ENCODE measurements at places on chromosomes 12 and 14.
A peak's percentile ranks its signal among the peaks of the same experiment; 100 is the strongest.

DNA sequence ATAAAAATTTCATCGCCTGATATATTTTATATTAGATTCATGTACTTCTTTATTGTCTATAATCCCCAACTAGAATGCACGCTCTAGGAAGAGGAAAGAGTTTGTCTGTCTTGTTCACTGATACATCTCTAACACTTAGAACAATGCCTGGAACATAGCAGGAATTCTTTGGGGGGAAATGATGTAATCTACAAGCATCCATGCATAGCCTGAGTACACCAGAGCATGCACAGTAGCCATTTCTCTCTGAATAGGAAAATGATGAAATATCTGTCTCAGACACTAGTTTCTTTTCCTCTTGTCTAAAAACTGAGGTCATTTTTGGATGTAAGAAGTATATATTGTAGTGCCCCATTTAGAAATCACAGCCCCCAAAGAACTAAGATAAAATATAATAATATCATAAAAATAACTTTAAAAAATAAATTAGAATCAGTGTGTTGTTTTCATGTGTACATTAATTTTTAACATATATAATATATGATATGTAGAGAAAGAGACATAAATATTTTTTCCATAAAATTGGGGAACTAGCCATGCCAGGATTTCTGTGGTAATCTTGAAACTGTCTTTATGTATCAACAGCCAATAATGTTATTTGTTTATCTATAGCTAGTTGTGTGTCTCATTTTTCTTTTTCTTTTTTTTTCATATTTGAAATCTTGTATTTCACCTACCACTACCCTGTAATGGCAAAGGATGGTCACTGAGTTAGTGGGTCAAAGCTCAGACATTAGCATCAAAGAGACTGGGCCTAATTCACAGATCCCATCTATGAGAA, 155.6 kb upstream of the TMCC3 start:
- peak; percentile 68 for DNase-seq

- DNase-seq = no peak
Measured at GRCh38 chr14:75322746-75323145, 44.1 kb downstream of the FOS start.

DNA sequence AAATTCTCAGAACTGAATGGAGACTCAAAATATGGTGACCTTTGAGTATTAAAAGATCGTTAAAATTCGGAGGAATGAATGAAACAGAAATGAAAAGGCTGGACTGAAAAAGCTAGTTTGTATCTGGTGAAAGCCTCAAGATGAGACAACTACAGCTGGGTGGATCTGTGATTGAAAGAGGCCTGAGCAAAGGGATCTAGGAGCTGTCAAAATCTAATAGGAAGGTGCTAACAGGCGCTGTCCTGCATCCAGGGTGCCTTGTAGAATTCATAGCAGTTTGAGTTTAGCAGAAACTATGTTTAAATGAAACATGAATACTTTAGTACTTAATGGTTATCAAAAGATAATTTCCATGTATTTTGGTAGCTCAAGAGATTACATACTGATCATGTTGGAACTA, 2.3 kb downstream of the YY1 start:
- DNase-seq = peak; percentile 15

DNA sequence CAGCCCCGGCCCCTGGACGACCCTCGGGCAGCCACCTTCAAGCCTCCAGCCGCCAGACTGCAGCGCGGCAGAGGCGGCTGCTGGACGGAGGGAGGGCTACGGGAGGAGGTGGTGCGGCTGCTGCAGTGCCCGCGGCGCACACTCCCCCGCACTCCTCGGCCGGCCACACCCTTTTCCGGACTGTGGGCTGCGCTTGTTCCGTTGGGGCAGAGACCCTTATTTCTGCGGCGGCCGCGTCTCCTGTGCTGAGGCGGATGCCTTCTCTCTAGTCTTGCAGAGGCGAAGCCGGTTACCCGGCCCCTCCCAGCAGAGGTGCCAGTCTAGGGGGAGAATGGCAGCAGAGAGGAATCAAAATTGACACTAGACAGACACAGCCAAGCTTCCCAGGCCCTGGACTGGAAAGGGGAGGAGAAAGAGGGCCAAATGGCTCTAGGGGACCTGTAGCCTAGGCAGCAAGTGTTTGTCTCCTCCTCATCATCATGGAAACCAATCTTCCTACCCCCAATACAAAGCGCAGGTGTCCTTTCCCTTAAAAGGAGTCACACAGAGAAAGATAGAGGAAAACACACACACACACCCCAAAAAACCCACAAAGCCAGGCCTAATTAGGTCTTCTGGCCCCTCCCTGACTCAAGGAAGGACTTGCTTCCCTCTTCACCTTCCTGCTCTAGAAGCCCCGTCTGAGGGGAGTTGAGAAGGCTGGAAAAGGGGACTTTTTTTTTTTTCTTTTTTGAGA, 1.3 kb downstream of the ESYT1 start:
- DNase-seq = peak; percentile 35

GRCh38 chr12:86249276-86249675, 6.9 kb downstream of the MGAT4C start:
- peak; percentile 29 for DNase-seq

DNA sequence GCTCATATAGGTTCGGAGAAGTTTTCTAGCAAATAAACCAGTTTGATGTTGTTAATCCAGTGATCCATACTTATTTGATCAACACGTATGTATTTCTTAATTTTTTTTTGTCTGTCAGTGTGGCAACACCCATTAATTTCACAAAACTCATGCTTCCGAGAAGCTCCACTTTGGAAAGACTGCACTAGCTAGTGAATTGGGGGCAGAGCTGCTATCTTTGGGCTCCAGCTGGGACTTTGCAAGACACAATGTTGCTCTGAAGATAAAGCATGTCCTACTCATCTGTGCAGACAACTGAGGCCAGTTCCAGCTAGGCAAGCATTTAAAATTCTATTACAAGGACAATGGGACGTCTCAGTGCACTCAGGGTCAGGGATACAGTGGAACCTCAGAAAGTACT, 298.4 kb downstream of the NUAK1 start:
- no peak for DNase-seq

- no peak for DNase-seq
Measured at GRCh38 chr12:66662179-66662578, 16.7 kb downstream of the GRIP1 start.

DNA sequence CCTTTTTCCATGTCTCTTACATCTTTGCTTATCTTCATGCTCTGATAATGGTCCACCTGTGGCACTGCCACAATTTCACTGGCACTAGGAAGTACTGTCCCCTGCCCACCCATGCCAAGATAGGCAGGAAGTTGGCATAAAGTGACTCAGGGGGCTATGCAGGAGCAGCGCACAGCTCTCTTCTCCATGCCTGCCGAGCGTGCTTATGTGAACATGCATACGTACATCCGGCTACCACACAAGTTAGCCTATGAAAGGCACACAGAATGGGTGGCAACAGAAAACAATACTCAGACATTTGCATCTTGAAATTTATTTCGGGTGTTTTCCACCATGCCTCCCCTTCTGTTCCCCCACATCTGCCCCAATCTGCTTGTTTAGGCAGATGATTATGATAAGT, 174.4 kb upstream of the GZMB start:
- DNase-seq = no peak

- no peak for DNase-seq
Measured at GRCh38 chr12:46898152-46898931, 72.5 kb upstream of the SLC38A4 start.

DNA sequence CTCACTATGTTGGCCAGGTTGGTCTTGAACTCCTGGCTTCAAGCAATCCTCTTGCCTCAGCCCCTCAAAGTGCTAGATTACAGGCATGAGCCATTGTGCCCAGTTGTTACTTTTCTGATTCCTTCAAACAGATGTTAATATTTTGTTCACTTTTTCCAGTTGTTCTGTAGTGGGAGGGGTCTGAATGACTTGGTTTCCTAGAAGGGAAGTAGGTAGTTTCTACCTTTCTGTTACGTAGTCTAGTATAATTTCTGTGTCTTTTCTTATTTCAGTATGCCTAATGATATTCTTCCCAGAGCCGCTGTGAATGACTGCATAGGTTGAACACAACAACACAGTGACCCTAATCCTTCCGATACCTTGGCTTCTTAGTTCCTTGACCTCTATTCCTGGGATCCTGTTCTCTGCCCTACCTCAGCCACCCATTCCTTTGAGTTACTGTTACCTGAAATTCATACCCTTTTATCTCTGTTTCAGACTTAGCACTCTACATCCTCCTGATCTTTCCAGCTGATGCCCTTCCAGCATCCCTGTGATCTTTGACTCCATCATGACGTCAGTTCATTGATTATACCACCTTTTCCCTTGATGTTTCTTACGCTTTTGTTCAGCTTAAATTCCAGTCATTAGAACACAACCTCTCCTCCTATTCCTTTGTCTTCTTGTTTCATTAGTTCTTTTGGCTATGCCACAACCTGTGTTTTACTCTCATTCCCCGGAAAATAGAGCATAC, 33.3 kb downstream of the RCOR1 start:
- DNase-seq = no peak

GRCh38 chr12:28110329-28110728, 79.9 kb upstream of the CCDC91 start:
- no peak for DNase-seq

GRCh38 chr14:50082308-50082742, 34.0 kb downstream of the VCPKMT start:
- no peak for DNase-seq

DNA sequence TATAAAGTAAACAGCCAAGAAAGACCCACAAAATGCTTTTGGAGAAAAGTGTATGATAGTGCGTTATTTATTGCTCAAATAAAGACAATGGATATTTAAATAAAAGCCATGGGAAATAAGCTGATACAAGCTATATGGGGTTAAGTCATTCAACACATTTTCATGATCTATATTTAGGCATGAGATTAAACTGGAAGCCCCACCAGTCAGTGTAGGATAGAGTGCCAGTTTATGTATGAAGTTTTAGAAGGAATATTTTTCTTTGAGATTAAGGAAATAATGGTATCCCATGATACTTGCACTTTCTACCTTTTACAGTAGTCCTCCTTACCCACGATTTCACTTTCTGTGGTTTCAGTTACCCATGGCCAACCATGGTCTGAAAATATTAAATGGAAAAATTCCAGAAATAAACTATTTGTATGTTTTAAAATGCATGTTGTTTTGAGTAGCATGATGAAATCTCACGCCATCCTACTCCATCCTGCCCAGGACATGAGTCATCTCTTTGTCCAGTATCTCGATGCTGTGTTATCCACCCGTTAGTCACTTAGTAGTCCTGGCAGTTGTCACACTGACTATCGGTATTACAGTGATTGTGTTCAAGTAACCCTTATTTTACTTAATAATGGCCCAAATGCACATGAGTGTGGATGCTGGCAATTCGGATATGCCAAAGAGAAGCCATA, 22.3 kb downstream of the SYT1 start:
- peak; percentile 84 for DNase-seq

DNA sequence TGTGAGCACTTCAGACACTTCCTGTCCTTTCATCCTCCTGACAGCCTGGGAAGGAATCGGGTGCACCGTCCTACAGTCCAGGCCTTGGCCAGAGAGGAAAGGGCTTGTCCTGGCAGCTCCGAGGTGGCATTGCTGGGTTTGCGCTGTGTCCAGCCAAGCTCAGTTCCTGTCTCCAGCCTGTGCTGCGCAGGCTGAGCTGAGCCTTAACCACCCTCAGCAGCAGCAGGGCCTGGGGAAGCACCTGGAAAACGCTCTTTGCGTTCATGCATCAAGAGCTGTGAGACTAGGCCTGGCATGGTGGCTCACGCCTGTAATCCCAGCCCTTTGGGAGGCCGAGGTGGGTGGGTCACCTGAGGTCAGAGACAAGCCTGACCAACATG, 33.7 kb upstream of the EML1 start:
- no peak for DNase-seq

- DNase-seq = no peak
Measured at GRCh38 chr14:38286452-38286851, 30.6 kb upstream of the CLEC14A start.

DNA sequence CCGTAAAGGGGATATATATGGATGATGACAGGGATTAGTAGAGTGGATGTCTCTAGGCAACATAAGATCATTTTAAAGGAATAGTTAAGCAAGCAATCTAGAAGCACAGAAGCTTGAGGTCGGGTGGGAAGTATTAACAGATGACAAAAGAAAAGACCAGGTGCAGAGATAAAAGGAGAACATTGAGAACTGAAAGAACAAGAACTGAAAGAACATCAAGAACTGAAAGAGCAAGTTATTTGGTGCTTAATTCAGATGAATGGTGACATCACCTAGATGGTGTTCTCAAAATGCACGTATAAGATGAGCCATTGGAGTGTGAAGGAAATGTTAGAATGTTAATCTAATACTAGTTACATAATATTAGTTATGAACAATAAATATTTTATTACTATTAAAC, 224.0 kb upstream of the PDE3A start:
- no peak for DNase-seq

DNA sequence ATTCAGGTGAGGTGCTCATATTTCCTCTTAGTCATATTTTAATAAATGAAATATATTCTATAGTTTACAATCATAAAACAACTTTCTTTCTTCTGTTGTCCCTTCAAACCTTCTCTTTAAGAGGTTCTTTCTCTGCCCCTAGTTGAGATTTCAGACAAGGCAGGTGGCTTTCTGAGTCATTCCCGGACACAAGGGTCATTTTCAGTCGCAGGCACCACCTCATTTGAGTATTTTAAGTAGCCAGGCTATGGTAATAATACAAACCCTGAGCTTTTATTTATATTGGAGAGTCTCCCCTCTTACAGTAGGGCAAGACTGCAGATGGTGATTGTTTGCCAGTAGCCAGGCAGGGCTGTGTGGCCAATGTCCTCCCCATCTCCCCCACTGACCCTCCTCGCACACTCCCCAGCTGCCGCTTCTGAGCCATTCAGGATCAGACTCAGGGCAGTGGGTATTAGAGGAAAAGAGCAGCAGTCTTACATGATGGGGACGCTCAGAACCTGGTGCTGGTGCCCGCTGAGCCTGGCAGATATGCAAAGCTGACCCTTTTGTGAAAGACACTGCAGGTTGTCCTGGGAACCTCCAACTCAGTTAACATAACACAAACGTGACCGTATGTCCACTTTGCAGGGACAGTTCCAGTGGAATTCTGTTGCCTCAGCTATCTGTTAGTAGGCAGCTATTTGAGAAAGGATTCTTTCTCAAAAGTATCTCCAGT, 101.1 kb upstream of the BCL2L14 start:
- DNase-seq = no peak

GRCh38 chr12:42145552-42146215, 1.0 kb upstream of the GXYLT1 start:
- no peak for DNase-seq

GRCh38 chr14:60819575-60819974, 85.0 kb downstream of the MNAT1 start:
- no peak for DNase-seq

DNA sequence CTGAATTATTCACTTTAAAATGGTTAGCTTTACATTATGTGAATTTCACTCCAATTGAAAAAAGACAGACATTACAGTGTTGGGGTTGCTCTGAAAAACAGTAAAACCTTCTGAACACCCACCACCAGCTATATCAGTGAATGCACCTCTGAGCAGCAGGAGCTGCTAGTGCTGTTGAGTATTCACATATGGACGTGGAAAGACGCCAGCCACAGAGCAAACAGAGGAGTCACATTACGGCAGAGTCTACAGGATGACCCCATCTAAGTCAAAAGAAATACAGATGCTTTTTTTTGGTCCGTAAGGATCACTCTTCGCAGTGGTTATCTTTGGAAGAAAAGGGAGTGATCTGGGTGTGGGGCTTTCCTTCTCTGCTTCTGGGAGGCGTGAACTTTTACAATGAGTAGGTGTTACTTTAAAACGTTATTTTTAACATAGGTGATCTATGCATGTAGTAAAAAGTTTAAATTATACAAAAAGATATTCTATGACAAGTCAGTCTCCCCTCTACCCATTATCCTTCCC, 4.5 kb downstream of the HVCN1 start:
- peak; percentile 6 for DNase-seq
